ENCODE measurements at places on chromosomes 6 and 20.

DNA sequence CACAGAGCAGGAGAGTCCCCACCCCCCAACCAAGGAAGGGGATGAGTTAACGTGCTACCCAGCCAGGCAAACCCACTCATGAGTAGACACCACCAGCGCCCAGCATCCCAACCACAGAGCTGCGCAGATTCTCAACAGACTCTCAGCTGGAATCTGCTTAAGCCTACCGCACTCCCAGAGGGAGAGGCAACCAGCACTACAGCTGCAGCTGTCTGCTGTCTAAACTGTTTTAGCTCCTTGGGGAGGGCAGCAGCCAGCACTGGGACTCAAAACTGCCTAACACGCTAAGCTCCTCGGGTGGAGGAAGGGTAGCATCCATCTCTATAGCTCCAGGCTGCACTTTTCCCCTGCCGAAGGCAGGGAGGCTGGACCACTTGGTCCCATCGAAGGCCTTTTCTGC, 539.8 kb downstream of the EPHA7 start:
- no peak for DNase-seq

DNA sequence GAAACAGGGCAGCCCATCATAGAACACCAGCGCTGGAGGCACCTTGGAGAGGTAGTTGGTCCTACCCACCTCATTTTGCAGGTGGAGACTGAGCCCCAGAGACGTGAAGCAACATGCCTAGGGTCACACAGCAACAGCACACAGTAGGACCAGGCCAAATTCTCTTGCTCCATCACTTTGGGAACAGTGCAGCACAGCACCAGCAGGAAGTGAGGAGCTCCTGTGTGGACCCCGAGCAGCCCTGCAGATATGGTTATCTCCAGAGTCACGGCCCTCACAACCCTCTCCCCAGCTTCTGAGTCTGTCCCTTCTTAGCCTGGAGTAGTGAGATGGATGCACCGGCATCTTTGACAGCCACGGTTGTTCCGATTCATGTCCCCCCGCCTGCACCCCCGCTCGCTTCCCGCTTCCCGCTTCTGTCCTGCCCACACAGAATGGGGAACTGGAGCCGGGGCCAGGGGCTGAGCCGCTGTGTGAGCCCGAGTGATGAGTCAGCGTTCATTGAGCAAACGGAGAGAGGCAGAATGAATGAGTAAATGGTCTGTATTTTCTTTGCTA, 72.6 kb upstream of the DUSP22 start:
- DNase-seq: no peak

DNA sequence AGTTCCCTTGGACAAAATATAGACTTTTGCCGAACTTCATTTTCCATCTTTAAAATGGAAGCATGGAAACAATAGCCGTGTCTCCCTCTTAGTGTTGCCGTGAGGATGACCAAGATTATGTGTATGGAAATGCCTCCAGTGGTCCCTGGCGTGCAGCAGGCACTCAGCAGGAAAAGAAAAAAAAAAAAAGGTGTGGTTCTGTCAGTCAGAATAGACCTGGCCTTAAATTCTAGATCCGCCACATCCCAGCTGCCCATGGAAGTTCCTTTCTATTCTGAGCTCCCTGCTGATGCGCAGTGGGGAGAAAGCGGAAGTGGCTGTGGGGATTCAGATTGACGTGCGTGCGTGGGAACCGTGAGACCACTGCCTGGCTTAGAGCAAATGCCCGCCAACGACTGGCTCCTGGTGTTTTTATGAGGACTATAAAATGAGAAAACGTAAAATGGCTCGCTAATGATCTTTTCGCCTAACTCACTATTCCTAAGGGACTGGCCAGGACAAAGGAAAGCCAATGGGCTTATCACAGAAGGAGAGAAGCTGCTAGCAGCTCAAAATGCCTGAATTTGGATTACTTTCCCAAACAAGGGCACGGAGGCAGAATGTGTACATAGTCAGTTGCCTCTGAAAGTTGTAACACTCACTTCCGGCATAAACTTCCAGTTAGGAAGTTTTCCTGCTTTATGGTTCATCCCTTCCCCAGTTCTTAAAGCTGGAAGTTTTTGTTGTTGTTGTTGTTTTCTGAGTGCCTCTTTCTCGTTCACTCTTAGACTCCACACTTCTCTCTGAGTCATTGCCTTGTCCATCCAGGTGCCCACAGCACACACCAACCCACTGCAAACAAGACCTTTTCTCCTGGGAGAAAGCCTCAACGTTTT, 11.4 kb upstream of the PDE10A start:
- no peak for DNase-seq

GRCh38 chr6:33613795-33614168, 7.3 kb upstream of the ITPR3 start:
- no peak for DNase-seq

DNA sequence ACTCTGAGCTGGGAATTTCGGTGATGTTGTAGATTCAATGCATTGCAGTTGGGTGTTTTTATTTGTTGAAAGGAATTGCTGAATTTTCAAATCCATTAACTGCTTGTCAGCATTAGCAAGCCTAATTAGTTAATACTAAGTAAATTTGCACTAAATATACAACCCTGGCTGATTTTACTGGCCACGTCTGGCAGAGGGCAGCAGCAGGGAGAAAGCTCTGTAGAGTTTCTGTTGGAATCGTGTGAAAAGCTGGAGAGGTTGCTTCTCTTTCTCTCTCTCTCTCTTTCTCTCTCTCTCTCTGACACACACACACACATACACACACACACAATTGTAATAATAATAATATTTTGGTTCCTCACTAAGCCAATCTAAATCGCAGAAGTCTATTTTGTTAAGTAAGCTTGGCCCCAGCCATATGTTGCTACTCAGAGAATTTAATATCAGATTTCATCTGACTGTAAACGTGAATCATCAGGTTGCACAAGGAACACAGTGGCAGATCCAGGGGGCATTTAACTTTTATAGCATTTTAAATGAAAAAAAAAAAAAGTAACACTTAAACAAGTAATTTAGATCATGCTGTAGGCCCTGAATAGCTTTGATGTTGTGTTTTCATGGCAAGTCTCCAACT, 289.5 kb downstream of the ESR1 start:
- no peak for DNase-seq

- DNase-seq: no peak
Observed at GRCh38 chr6:149335924-149336608, 18.6 kb downstream of the TAB2 start.

GRCh38 chr6:166949528-166950442, 6.6 kb downstream of the RNASET2 start:
- no peak for DNase-seq

GRCh38 chr6:30092852-30093543, 17.4 kb upstream of the RNF39 start:
- no peak for DNase-seq

GRCh38 chr6:30067460-30068139, 602 bp downstream of the PPP1R11 start:
- no peak for DNase-seq

- no peak for DNase-seq
Observed at GRCh38 chr6:69915346-69915745, 49.0 kb downstream of the COL19A1 start.

DNA sequence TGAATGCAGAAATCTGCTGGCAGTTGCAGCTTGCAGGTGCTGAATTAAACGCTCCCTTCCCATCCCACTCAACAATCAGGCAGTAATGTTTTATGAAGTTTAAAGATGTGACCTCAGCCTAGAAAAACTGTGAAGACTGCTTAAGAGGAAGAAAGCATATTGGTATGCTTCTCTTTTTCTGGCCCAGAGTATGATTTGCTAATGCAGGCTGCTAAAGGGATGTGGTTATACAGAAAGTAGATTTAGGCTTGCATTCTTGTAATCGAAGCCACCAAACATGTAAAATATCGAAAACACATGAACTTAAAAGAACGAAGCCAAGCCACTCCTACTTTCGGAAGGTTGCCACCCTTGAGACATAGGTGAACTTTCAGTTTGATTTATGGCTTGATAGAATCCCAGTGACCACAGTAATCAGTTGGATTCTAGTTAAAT, 40.7 kb downstream of the MAP3K5 start:
- DNase-seq: no peak

DNA sequence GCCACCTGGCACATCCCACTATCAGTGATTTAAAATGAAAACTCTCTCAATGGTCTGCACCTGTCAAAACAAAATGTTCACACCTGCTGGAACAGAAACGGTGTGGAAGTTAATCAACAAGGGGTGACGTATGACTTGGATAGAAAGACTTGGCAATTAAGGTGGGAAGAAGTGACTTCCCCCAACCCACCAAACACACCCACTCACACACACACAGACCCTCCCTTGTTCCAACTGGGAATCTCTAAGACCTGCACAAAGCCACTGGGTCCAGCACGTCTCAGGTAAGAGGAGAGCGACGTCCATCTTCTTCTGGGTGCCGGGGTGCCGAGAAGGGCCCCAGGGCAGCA, 25.1 kb upstream of the TCFL5 start:
- no peak for DNase-seq

DNA sequence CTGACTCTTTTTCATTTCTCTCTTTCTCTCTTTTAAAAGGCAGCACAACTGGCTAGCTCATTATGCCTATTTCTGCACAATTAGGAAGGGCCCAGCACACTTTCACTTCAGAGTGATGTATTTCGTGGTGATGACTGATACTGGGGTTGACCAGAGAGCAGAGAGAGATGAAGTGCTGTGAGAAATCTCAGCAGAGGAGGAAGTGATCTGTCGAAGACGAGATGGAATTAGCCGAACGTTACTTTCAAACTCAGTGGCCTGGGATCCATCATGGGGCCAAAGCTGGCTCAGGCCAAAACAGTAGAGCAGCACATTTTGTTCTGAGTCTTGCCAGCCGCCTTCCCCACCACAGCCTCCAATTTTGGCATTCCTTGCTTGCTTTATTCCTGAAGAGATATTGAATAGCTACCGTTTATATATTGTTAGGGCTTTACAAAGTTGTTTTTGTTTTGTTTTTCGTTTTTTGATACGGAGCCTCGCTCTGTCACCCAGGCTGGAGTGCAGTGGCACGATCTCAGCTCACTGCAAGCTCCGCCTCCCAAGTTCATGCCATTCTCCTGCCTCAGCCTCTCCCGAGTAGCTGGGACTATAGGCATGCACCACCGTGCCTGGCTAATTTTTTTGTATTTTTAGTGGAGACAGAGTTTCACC, 213.2 kb upstream of the ECI2 start:
- no peak for DNase-seq

GRCh38 chr20:57148263-57148662, 118.2 kb downstream of the BMP7 start:
- no peak for DNase-seq

DNA sequence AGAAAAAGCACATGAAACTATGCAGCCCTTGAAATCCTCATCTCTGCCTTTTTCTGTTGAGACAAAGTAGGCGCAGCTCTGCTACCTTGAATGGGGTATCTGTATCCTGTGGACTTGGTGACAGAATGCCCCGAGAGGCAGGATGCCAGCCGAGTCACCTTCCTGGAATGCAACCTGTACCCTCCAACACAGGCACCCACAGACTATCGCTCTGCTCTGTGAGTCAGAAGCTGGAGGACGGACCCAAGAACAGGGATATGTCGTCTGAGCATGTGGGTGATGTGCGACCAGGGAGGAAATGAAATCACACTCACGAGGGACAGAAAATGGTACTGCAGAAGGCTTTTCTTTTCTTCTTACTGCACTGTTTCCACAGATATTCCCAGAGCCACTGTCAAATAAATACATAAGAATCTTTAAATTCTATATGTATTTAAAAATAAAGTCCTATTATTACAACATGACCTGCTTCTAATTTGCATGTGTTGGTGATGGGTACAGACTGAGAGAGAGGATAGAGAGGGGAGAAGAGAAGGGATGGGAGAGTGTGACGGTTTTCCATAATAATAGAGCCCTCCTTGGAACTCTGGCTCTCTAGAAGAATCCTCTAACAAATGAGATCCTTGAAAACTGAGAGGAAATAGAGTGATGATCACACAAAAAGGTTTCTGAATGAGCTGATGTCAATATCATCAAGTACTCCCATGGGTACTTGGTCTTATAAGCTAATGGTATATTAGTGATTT, 308.1 kb downstream of the FOXC1 start:
- DNase-seq: no peak

- no peak for DNase-seq
Observed at GRCh38 chr20:58637466-58638213, 13.4 kb upstream of the STX16 start.

GRCh38 chr6:75931011-75931680, 141.3 kb downstream of the IMPG1 start:
- DNase-seq: no peak

DNA sequence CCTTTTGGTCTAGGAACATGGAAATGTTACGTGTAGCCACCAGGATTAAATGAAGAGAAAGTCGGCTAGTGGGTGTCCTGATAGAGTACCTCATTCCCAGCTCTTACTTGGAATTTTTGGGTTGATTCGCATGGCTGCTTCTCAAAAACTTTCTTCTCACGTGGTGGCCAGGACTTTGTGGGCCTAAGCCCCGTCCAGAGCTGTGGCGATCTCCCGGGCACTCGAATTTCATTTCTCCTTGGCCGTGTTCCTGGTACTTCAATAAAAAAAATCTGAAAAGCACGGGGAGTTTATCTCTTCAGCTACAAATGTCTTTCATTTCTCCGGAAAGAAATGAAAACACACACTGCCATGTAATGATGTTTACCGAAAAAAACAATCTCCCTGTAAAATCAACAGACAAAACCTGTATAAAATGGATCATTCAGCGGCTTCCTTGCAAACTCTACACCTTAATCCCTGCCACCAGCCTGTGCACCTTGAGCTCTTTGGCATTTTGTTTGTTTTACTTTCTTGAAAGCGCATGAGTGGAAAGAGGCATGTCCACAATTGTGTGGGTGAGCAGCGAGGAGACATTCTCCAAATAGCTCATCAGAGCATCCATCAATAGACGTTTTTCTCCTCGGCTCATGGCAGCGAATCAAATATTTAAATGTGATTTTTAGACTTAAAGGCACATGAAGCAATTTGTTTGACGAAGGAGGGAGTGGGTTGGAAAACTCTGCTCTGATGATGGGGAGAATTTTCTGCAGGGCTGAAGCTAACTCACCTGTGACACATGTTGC, 173.1 kb downstream of the TFAP2C start:
- DNase-seq: no peak

- no peak for DNase-seq
Observed at GRCh38 chr6:42864602-42865001, 14.8 kb upstream of the RPL7L1 start.

GRCh38 chr6:96889146-96889545, 8.5 kb downstream of the NDUFAF4 start:
- DNase-seq: no peak

GRCh38 chr6:131937226-131937625, 13.9 kb downstream of the CCN2 start:
- no peak for DNase-seq

GRCh38 chr6:56187686-56188085, 59.7 kb downstream of the COL21A1 start:
- DNase-seq: no peak

GRCh38 chr6:157672726-157673412, 150.2 kb upstream of the SNX9 start:
- DNase-seq: no peak

GRCh38 chr6:147970970-147971369, 371.7 kb upstream of the SASH1 start:
- no peak for DNase-seq

Measured in esophagus squamous epithelium (tissue), 5 donors.